Activated CD4-positive, alpha-beta T cell treated with anti-CD3 and anti-CD28 coated beads, Interleukin-2, Interleukin-4, amounts not matched to agents 100 ng/mL and 50 ng/mL, durations not matched to agents 16 hours and 8 hours (primary cell): ENCODE measurements at places on chromosomes 1 and 21.

DNA sequence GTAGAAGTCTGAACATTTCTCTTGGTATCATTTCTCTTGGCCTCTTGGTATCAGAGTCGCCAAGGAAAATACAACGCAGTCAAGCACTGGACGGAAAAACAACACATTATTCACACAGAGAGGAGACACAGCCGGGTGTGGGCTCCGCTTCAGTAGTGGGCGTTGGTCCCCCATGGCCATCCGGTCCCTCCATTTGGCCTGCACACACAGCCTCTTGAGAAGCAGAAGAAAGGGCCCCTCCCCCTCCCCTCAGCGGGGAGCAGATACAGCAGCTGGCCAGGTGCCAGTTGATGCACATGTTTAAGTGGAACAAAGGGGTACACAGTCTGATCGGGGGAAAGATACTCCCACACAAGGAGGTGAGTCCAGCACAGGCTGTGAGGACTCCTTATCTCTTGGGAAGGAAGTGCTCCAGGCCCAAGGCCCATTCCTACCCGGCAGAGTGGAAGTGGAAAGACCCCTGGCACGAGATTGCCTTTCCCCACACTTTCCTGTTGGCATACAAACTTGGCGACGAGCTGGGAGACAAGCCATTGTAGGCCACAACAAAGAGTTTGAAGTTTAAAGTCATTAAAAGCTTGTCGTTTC is 311.3 kb downstream of the FAM72C start:
- DNase-seq: no peak

- no peak for DNase-seq
Observed at GRCh38 chr1:185073725-185074124, 28.4 kb downstream of the RNF2 start.

- DNase-seq: peak; percentile 25
Observed at GRCh38 chr1:20380616-20381035, 90.0 kb downstream of the VWA5B1 start.

- DNase-seq: no peak
Observed at GRCh38 chr1:217133092-217133491, 409.9 kb upstream of the ESRRG start.

DNA sequence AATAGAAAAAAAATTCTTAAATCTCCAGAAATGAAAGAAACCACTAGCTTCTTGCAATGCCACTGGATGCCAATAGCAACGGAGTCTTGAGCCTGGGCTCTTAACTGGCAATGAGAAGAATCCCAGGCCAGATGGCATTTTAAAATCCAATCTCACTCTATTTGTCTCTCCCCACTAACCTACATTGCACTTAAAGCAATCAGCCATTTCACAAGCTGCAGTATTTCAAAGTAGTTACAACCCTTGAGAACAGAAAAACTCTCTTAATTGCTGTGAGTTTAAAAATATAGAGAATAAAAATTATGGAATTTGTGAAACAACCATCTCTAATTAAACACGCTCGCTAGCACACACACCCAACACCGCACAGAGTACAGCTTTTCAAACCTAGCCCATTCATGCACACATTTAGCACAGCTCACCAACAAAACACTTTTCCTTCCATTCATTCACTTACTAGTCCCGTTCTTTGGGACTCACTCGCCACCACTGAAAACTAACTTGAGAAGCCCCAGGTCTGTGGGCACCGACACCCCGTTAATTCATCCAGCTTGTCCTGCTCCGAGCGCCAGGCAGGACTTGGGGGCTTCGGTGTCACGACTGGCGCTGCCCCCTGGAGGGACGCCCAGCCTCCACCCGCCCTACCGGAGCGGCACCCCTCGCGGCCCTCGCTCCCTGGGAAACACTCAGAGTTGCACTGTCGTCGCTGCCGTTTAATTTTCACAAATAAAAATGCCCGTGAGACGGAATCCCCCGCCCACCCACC is 1.0 kb downstream of the DDAH1 start:
- no peak for DNase-seq

DNA sequence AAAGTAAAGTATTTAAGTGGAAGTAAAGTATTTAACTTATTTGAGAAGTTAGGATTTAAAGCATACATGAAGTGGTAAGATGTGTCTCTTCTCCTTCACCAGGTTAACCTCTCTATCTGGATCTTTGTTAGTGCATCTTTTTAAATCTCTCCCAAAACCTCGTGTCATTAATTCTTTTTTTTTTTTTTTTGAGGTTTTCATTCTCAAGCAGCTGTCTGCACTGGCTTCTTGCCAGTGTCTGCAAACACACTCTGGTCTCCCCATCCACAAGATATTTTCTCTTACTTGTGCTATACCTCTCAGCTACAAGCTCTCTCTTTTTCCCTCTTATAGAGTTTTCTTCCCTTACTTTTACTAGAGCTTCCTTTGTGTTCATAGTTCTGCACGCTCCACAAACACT is 49.0 kb downstream of the CLDN17 start:
- no peak for DNase-seq

GRCh38 chr1:192945390-192946130 is 113.6 kb downstream of the UCHL5 start:
- no peak for DNase-seq

- no peak for DNase-seq
Observed at GRCh38 chr1:80225510-80225909, 1219.0 kb upstream of the ADGRL4 start.
